ENCODE measurements at places on chromosomes 3 and 15. TPM values are rescaled to one million over a fixed set of nuclear protein-coding genes. Genes with fewer than 3 reads are reported as not detected.
A peak's percentile ranks its signal among the peaks of the same experiment; 100 is the strongest.

- H3K36me3 ChIP-seq = no peaks in the 10 kb centered on the region
- H3K4me1 ChIP-seq = peaks cover 41% of the 10 kb centered on the region
- DNase-seq = no peak
- H3K27me3 ChIP-seq = no peaks in the 10 kb centered on the region
- no peak overlapping the region for H3K4me3 ChIP-seq
- peak overlapping the region; percentile 84 for H3K27ac ChIP-seq
Observed at GRCh38 chr3:66363148-66363547, 137.7 kb downstream of the LRIG1 start.

DNA sequence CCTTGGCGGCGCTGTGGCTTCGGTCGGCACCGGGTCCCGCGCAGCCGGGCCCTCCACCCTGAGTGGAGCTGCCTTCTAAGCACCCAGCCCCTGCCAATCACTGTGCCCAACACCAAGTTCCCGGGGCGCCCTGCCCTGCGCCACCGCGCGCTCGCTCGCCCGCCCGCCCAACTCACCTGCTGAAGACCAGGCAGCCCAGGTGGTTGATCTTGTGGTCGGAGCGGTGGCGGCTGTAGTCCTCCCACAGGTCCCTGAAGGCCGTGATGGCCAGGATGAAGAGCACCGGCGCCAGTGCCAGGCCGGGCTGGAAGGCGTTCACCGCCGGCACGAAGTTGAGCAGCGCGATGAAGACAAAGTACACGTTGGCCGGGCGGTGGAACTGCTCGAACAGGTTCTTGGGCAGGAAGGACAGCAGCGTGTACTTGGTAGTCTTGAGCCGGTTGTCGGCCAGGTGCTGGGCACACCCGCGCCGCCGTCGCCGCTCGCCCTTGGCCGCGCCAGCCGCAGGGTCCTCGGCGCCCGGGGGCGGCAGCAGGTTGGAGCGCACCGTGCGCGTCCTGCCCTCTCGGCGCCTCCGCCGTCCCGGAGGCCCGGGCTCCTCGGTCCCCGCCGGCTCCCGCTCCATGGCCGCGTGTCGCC, 536 bp downstream of the ATP10A start:
- H3K27ac ChIP-seq = peak overlapping the region; percentile 35
- H3K4me3 ChIP-seq = peak overlapping the region; percentile 62
- DNase-seq = no peak
- no peaks in the 10 kb centered on the region for H3K36me3 ChIP-seq
- H3K27me3 ChIP-seq = no peaks in the 10 kb centered on the region
- no peaks in the 10 kb centered on the region for H3K4me1 ChIP-seq

- no peak for DNase-seq
- peak overlapping the region; percentile 95 for H3K4me3 ChIP-seq
- no peaks in the 10 kb centered on the region for H3K27me3 ChIP-seq
- H3K36me3 ChIP-seq = no peaks in the 10 kb centered on the region
Observed at GRCh38 chr3:39106851-39107387, 508 bp downstream of the GORASP1 start.

GRCh38 chr3:63798949-63799348, 20.1 kb upstream of the C3orf49 start:
- H3K27me3 ChIP-seq = no peaks in the 10 kb centered on the region
- no peaks in the 10 kb centered on the region for H3K4me1 ChIP-seq
- no peak overlapping the region for H3K4me3 ChIP-seq
- DNase-seq = no peak
- no peaks in the 10 kb centered on the region for H3K36me3 ChIP-seq

GRCh38 chr15:88066636-88067330, 189.8 kb downstream of the NTRK3 start:
- no peaks in the 10 kb centered on the region for H3K36me3 ChIP-seq
- H3K27ac ChIP-seq = no peak overlapping the region
- no peaks in the 10 kb centered on the region for H3K4me1 ChIP-seq
- H3K4me3 ChIP-seq = no peak overlapping the region
- DNase-seq = no peak
- no peaks in the 10 kb centered on the region for H3K27me3 ChIP-seq

DNA sequence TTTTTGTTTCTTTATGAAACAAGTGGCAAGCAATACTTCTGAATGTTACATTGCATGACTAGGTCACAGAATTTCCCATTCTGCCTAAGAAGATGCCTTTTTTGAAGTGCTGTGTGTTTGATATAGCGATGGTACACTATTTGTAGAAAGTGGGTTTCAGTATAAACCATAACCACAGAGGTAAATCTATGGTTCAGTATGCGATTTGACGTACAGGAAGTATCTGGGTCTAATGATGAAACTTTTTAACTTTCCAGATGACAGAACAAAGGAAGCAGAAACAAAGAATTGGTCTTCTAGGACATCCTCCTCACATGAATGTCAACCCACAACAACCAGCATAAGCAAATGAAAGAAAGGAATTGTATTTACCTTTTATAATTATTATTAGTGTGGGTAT, 133.4 kb upstream of the BHLHE40 start:
- H3K4me3 ChIP-seq = no peak overlapping the region
- no peak overlapping the region for H3K27ac ChIP-seq
- H3K27me3 ChIP-seq = no peaks in the 10 kb centered on the region
- H3K4me1 ChIP-seq = no peaks in the 10 kb centered on the region
- H3K36me3 ChIP-seq = no peaks in the 10 kb centered on the region
- no peak for DNase-seq

DNA sequence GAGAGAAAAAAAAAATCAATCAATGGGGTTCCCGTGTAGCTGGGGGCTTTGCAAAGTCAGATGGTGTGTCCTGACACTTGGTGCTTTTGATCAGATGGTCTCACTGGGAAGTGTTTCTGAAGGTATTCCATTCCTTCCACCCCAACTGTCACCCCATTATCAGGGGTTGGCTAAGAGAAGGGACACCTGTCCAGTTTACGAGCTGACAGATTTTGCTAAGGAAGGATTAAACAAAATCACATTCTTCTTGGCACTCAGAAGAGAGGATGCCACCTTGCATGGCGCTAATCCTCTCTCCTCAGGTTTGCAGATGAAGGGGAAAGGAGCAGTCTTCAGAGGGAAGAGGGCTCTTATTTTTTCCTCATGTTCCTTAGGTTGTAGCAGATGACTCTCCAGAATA, 103.7 kb upstream of the ETV5 start:
- H3K27ac ChIP-seq = no peak overlapping the region
- H3K27me3 ChIP-seq = no peaks in the 10 kb centered on the region
- H3K4me3 ChIP-seq = no peak overlapping the region
- no peaks in the 10 kb centered on the region for H3K36me3 ChIP-seq
- DNase-seq = no peak

- H3K4me1 ChIP-seq = no peaks in the 10 kb centered on the region
- no peak overlapping the region for H3K27ac ChIP-seq
- no peaks in the 10 kb centered on the region for H3K27me3 ChIP-seq
- DNase-seq = no peak
- H3K4me3 ChIP-seq = no peak overlapping the region
Observed at GRCh38 chr3:116815831-116816588, 106.4 kb downstream of the TUSC7 start.

GRCh38 chr3:131007256-131007655, 19.4 kb downstream of the ASTE1 start:
- H3K4me1 ChIP-seq = no peaks in the 10 kb centered on the region
- H3K27me3 ChIP-seq = no peaks in the 10 kb centered on the region
- no peak overlapping the region for H3K4me3 ChIP-seq
- H3K27ac ChIP-seq = no peak overlapping the region
- H3K36me3 ChIP-seq = peaks cover 9% of the 10 kb centered on the region

- no peak overlapping the region for H3K4me3 ChIP-seq
- H3K36me3 ChIP-seq = no peaks in the 10 kb centered on the region
- H3K4me1 ChIP-seq = no peaks in the 10 kb centered on the region
- no peak overlapping the region for H3K27ac ChIP-seq
- no peak for DNase-seq
- H3K27me3 ChIP-seq = no peaks in the 10 kb centered on the region
Observed at GRCh38 chr3:132382267-132382666, 35.0 kb upstream of the DNAJC13 start.

DNA sequence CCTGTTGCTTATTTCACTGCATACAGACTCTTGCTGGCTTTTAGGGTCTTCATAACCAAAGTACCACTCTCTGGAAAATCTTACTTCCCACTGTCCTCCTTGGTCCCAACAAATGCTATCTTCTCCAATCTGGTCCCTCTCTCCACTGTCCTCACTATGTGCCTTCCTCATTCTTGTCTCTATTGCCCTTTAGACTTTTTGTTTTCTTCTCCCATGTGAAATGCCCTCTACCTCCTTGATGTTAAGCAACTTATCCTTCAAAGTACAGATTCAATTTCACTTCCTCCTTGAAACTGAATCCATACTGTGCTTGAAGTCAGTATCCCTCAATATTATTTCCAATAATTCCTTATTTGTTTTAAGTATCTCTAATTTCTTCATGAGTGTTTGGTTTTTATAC, 60.8 kb downstream of the CGGBP1 start:
- H3K27ac ChIP-seq = no peak overlapping the region
- H3K4me1 ChIP-seq = no peaks in the 10 kb centered on the region
- DNase-seq = no peak

DNA sequence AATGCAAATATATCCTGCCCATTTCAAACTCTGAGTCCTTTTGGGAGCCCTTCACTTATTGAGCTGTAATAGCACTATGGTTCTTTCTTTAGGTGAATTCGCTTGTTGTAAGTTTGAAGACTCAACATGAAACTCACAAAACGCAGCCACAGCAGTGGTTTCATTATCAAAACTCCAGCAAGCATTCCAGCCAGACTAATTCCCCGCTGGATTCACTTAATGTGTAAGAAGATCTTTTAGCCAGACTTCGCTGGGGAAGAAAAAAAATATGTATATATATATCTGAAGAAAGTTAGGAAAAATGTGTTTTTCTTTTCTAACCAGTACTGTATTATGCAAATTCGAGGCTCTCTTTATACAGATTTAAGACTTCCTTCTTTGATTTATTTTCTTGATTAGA, 241.1 kb downstream of the WNT5A start:
- no peak overlapping the region for H3K27ac ChIP-seq
- H3K36me3 ChIP-seq = no peaks in the 10 kb centered on the region

DNA sequence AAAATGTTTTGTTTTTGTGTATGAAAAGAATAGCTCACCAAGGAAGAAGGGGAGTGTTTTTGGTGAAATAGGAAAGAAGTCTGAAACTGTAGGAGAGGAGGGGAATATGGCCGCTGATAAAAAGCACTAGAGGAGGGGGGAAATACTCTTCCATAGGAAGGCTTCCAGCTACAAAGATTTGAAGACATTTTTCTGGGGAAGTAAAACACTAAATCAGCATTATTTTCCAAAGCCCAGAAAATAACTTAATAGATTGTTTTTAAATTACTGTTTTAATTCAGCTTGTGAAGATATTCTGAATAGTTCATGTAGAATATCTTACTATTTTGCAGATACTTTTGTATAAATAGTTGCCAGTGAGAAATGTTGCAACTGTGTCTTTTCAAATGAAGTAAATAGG, 54.9 kb downstream of the CALML4 start:
- no peak overlapping the region for H3K27ac ChIP-seq
- H3K4me1 ChIP-seq = no peaks in the 10 kb centered on the region
- peaks cover 18% of the 10 kb centered on the region for H3K36me3 ChIP-seq
- no peaks in the 10 kb centered on the region for H3K27me3 ChIP-seq
- no peak for DNase-seq
- H3K4me3 ChIP-seq = no peak overlapping the region

GRCh38 chr15:40990789-40991188, 37.5 kb downstream of the CHAC1 start:
- no peak overlapping the region for H3K4me3 ChIP-seq
- H3K36me3 ChIP-seq = peaks cover 47% of the 10 kb centered on the region
- no peaks in the 10 kb centered on the region for H3K4me1 ChIP-seq
- H3K27me3 ChIP-seq = no peaks in the 10 kb centered on the region

GRCh38 chr3:12972781-12973702, 100.2 kb downstream of the IQSEC1 start:
- no peak overlapping the region for H3K4me3 ChIP-seq
- no peak for DNase-seq
- no peaks in the 10 kb centered on the region for H3K27me3 ChIP-seq

DNA sequence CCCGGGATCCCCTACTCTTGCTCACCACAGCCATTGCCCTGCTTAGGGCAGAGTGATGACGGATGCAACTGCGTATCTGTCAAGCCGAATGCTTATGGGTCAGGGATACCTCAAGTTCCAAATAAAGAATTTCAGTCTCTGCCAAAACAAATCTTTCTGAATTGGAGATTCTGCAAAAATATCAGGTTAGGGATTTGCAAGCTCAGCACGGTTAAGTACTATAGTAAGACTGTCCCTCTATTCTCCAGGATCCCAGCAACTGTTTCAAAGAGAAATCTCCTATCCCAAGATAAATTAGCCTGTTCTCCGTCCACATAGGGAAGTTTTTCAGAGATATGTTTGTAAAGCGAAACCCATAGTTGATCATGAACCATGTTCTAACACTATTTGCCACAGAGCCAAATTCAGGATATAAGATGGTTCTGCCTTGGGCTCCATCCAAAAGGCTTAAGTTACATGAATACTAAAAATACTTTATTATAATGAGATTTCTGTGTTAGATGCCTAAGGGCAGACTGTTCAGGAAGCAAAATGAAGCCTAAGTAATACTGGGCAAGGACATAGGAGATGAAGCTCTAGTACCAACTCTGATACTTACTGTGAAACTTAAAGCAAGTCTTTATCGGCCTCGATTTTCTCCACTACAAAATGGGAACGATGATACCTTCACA, 100.1 kb upstream of the LPP start:
- H3K4me1 ChIP-seq = peaks cover 25% of the 10 kb centered on the region
- H3K4me3 ChIP-seq = no peak overlapping the region
- no peaks in the 10 kb centered on the region for H3K36me3 ChIP-seq
- H3K27ac ChIP-seq = peak overlapping the region; percentile 84

DNA sequence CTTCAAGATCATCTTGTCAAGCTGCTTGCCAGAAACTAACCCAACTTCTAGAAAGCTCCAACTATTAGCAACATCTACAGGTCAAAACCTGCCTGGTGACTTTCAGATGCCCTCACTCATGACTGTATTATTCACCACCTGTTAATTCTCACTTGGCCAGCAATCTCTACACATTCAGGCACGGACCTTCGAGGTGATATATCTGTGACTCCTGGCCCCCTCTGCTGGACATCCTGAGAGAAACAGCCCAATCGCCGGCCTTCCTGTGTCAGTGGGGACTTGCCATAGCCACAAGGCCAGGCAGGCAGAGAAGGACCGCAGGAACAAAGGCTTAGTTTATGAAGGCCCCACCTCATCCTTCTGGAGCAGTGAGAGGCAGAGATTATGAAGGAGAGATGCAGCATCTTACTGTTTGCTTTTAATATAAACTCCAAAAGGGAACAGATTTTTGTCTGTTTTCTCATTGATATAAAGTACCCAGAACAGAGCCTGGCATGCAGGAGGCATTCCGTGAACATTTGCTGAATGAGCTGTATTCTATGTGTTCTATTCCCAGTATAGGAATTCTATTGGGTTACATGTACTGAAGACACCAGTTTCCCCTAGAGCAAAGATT, 24.4 kb upstream of the OCA2 start:
- peak; percentile 72 for DNase-seq
- H3K27ac ChIP-seq = no peak overlapping the region
- H3K36me3 ChIP-seq = peaks cover 52% of the 10 kb centered on the region
- H3K4me1 ChIP-seq = no peaks in the 10 kb centered on the region
- H3K27me3 ChIP-seq = no peaks in the 10 kb centered on the region

Gene EEFSEC
- 15.7 TPM for total RNA-seq

Gene TGM4
- not detected for total RNA-seq

Gene LRCH3
- 22.2 TPM for total RNA-seq

Gene LRRC58
- total RNA-seq = 17.5 TPM

Gene GPR62
- 0.12 TPM for total RNA-seq

Gene POLQ
- 0.28 TPM for total RNA-seq

Gene RHOV
- not detected for total RNA-seq

Gene STARD9
- total RNA-seq = 8.3 TPM

Gene NTRK3
- 1.5 TPM for total RNA-seq

Gene SETD2
- total RNA-seq = 34.2 TPM

Gene TMEM207
- total RNA-seq = not detected

All from right atrium auricular region (tissue), 2 donors.